NCI-H446 treated with DMSO at 0.1 percent for 48 hours (cell line): ENCODE measurements at places on chromosomes 4 and X.

DNA sequence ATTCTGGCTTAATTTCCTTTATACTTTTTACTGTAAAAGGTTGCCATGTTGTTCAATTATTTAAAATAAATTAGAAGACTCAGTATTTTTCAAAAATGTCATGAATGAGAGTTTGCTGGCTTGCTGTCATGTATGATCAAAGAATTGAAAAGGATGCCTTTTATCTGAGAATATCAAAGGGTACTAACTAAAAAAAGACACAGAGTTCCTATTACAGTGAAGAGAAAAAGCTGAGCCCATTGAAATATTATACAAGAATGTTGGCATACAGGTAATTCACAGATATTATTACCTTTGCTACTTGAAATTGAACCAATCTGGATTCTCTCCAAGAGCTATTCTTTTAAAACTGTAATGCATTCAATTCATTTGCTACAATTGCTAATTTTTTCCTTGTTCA, 200.0 kb downstream of the PPP3CA start:
- DNase-seq, result no peak

GRCh38 chrX:133813971-133814370, 171.4 kb downstream of the GPC3 start:
- no peak for DNase-seq

DNA sequence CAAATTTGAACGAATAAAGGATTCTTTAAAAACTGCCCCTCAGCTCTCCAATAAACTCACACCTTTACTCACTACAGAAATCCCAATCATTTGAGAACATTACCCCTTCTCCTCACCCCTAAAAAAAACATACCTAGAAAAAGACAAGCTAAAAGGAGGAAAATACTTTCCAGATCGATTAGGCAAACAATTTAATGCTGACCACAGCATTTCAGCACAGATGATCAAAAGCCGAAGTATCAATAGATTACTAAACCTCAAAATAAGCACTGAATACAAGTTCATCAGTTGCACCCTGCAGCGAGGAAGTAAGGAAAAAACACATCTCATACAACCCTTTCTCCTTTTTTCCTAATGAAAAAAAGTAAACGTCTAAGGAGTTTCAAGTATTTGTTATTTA, 65.5 kb downstream of the MBNL3 start:
- DNase-seq, result no peak

GRCh38 chrX:19811807-19812604, 75.4 kb downstream of the SH3KBP1 start:
- DNase-seq, result no peak

DNA sequence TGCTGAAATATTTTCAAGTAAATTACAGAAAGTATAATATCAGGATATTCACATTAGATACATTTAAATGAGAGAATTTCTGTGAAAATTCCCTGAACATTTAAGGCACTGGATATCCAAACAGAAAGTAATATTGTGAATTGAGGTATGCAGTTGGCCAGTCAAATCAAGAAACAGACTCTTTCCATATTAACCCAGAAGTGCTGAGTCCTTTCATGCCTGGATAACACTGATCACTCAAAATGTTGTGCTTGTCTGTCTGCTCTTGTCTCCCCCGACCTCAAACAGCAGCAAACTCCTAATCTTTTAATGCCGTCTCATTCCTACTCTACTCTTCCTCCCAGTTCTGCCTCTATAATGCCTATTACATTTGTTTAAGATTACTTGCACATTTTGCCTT, 51.2 kb downstream of the TBC1D9 start:
- no peak for DNase-seq

GRCh38 chr4:36255577-36255976, 11.3 kb upstream of the ARAP2 start:
- no peak for DNase-seq

GRCh38 chr4:115332078-115332477, 218.7 kb upstream of the NDST4 start:
- DNase-seq, result no peak
